DMS79 treated with DMSO at 0.1 percent for 48 hours (cell line): ENCODE measurements at places on chromosomes 12 and 14.

DNA sequence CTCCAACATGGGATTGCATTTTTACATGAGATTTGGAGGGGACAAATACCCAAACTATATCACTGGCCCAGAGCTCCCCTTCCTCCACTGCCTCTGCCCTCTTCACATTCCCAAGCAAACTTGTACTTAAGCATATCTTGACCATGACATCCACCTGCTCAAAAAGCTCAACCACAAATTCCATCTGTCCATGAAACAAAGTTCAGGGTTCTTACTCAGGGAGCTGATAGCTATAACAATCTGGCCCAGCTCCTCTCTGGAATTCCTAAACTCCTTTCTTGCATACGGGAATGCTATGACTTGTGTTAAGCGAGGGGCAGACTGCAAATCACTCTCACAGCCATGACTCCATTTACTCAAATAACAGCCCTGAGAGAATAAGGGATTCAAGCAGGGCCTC lies 152.1 kb downstream of the GALC start:
- no peak for DNase-seq

DNA sequence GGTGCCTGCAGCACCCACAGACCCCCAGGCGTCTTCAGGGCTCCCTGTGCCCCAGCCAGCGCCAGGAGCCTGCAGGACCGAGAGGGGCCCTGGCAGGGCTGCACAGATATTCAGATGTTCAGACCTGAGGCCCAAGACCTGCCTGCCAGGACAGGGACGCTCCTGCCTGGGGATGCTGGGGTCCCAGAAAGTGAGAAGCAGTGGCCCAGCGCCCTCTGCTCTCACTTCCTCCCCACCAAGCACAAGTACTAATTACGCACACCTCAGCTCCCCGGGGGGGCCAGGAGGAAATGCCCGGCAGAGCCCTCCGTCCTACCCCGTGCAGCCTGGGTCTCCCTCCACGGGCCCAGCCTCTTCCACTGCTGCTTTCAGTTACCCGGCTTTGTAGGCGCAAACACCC lies 28.8 kb upstream of the INF2 start:
- no peak for DNase-seq

- no peak for DNase-seq
Observed at GRCh38 chr12:1099158-1099557, 108.1 kb downstream of the ERC1 start.

- DNase-seq = no peak
Observed at GRCh38 chr14:99441918-99442317, 38.7 kb downstream of the SETD3 start.

- no peak for DNase-seq
Observed at GRCh38 chr12:18747895-18748294, 10.0 kb downstream of the CAPZA3 start.

DNA sequence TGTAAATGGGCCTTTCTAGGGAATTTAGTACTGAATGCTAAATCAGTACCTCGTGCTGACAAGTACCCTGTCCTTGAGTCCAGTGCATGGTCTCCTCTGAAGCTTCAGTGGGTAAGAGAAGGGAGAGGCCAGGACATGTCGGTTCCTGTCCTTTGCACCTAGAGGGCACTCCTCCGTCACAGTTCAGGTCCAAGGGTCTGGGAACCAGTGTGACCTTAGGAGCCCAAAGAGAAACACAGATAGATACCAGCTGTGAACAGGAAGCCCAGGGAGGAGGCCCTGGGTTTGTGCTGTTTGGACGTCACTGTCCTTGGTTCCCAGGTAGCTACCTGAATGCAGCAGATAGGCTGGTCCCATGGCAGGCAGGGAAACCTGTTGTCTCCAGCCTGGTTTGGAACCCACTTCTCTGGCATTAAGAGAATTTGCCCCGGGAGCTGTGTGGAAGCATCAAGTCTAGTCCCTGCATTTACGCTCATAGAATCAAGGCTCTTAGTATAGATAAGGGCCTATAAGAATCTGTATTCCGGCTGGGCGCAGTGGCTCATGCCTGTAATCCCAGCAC lies 3.9 kb upstream of the FGF23 start:
- no peak for DNase-seq
